ENCODE measurements at places on chromosomes 5 and 9. TPM values are rescaled to one million over a fixed set of nuclear protein-coding genes. Genes with fewer than 3 reads are reported as not detected.

- H3K27ac ChIP-seq = no peak overlapping the region
- H3K4me1 ChIP-seq = no peaks in the 10 kb centered on the region
- H3K36me3 ChIP-seq = peaks cover 19% of the 10 kb centered on the region
- no peak for DNase-seq
- H3K27me3 ChIP-seq = no peaks in the 10 kb centered on the region
- no peak overlapping the region for H3K4me3 ChIP-seq
These were observed 26.6 kb downstream of the POC5 start for GRCh38 chr5:75690669-75691068.

The TEX48 gene
- polyA plus RNA-seq = not detected

The PDE6A gene
- 1.6 TPM for polyA plus RNA-seq

GRCh38 chr5:100900142-100900795, 2.8 kb downstream of the ST8SIA4 start:
- peaks cover 22% of the 10 kb centered on the region for H3K4me1 ChIP-seq
- H3K27me3 ChIP-seq = no peaks in the 10 kb centered on the region
- H3K27ac ChIP-seq = peak overlapping the region; percentile 74
- peak; percentile 67 for DNase-seq
- peak overlapping the region; percentile 43 for H3K4me3 ChIP-seq

The LHX3 gene
- not detected for polyA plus RNA-seq

The IFNE gene
- polyA plus RNA-seq = not detected

DNA sequence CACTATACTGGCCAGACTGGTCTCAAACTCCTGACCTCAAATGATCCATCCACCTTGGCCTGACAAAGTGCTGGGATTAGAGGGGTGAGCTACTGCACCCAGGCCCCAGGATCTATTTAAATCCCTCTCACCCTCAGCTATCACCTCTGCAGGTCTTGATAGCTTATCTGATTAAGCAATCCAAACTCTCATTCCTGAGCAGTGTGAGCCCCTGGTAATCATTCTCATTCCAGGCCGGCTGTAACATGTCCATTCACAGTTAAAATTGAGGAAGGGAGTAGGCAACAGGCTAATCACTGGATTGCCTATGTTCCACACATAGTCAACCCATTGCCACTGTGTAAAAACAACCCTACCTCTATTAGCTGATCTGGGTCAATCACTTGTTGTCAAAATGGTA, 111.1 kb downstream of the AGTPBP1 start:
- H3K27ac ChIP-seq = no peak overlapping the region
- no peaks in the 10 kb centered on the region for H3K4me1 ChIP-seq
- no peak overlapping the region for H3K4me3 ChIP-seq
